ENCODE measurements at places on chromosomes 12 and 14.
A peak's percentile ranks its signal among the peaks of the same experiment; 100 is the strongest.

- no peak for DNase-seq
These were observed 12.6 kb downstream of the SETD3 start for GRCh38 chr14:99468081-99468480.

DNA sequence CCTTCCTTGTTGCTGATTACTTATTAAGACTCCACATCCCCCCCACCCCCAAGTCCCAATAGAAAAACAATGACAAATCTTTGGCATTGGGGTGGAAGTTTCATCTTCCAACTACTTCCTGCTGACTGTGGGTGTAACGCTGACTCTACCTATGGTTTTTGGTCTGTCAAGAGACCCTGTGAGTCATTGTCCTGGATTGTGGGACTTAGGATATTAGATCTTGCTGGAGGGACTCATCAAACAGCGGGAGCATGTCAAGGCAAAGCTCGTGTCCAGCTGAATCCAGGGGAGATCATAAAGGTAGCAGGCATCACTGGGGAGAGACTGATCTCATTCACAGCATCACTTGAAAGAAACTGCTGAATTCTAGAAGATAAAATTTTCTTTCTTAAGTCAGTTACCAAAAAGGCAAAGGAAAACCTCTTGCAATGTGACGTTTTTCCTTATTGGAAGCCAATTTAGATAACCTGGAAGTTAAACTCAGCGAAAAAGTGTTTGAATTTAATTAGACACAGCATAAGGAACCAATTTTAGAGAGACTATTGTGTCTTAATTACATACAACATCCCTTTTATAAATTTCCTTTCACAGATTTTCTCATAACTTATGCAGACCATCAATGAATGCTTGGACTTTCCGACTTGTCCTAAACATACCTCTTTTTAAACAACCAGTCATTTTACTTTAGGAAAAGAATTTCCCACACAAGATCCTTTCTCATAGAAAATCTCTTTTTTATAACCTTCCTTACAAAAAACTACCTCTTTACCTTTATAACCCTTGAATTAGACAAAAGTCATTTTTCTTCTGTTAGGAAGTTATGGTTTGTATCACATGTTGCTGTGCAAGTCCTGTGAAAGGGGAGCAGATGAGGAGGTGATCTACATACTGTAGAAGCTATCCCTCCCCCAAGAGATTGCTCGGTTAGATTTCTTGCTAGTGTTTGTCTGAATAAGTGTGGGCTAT is 94.6 kb upstream of the SCAF11 start:
- no peak for DNase-seq

GRCh38 chr12:132137483-132138125 is 6.5 kb downstream of the DDX51 start:
- no peak for DNase-seq

GRCh38 chr14:24051176-24051788 is 527 bp upstream of the CARMIL3 start:
- no peak for DNase-seq

GRCh38 chr12:4032924-4033615 is 159.9 kb upstream of the PARP11 start:
- no peak for DNase-seq

GRCh38 chr12:7806863-7807487 is 17.8 kb downstream of the NANOG start:
- peak; percentile 40 for DNase-seq

DNA sequence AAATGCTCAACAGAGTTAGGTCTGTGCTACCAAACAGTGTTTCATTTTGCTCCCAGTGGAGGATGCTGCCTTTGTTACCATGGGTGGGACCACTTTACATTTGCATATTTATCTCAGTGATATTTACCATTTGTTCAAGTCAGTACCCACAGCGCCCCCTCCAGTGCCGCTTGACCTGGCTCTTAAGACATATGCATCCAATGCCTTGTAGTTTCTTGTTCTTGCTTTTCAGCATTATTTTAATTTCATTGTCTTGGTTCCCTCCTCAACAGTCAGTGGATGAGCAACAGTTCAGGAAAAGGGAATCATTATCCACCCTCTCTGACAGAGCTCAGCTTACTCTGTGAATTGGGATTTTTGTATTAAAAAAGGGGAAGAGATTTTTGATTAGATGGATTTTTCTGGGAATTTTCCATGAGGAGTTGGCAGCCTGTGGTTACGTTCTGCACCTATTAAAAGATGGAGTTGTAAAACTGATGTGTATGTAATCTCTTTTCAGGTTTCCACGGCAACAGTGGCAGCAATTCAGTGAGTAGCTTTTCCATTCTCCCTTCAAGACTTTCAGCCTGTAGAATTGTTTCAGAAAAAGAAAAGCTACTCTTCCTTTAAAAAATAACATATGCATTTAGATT is 240.5 kb upstream of the DAAM1 start:
- DNase-seq = no peak

DNA sequence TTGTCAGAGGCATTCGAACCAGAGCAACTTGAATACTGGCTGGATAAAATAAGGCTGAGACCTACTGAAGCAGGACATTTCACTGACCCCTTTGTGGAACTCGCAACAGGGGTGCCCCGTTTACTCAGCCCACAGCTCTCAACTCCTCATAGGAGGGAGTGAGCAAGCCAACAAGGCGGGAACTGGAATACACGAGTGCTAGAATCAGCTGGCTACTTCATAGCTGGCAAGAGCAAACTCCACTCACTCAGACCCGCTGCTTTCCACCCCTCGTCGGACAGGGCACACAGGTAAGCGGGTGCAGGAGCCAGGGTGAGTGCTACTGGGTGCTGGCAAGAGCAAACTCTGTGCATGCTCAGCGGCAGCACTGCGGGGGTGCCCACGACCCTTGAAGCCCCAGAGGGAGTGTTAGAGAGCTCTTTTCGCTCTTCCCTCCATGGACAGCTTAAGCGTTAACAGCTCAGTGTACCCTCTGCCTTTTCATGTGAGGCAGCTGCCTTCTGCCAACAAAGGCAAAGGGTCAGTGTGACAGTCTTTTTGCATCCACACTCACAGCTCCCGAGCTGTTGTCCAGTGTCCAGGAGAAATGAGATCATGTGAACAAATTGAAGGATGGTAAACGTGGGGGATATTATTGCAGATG is 15.7 kb downstream of the CAPZA3 start:
- no peak for DNase-seq

DNA sequence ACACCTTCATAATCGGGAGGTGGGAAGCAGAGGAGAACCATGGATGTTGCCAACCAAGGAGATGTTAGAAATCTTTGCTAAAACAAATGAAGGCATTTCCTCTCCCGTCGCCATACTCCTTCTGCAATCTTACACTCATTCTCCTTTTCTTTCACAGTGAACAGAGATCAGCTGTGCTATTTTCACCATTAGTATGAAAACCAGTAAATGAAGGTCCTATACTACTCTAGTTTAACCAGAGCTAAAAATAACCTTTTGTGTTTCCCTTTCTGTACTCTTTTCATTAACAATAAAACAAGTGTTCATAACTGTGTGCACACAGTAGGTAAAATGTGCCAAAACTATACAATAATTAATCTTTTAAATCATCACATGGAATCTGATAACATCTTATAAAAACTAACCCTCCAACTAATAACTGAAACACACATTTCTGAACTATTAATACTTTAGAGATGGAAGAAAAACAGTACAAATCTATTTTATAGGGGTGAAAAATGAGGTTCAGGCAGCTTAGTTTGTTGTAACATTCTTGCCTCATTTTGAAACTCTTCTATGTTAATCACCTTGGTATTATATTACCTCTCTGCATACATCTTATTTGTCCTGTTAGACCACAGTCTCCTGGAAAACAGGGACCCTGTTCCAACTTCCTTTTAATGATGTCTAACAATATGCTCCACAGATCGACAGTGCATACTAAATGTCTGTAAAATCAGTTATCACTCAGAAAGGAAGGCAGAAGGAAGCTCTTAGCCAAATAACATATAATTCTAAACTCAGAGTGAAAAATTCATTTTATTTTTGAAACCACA is 69.5 kb downstream of the SPPL3 start:
- no peak for DNase-seq

- DNase-seq = no peak
These were observed 1.8 kb downstream of the SLC8A3 start for GRCh38 chr14:70186900-70187451.

- DNase-seq = no peak
These were observed 95.7 kb downstream of the RFLNA start for GRCh38 chr12:124390442-124391097.

- no peak for DNase-seq
These were observed 24.7 kb downstream of the SERPINA3 start for GRCh38 chr14:94636744-94637412.

GRCh38 chr12:77549383-77550128 is 281.1 kb upstream of the NAV3 start:
- no peak for DNase-seq

- no peak for DNase-seq
These were observed 928 bp downstream of the TBX3 start for GRCh38 chr12:114682785-114683708.

GRCh38 chr14:33348510-33348909 is 409.8 kb downstream of the NPAS3 start:
- no peak for DNase-seq

- DNase-seq = no peak
These were observed 31.7 kb upstream of the TUBA1C start for GRCh38 chr12:49232940-49233841.

- no peak for DNase-seq
These were observed 4.6 kb downstream of the MYF5 start for GRCh38 chr12:80721326-80721725.

- DNase-seq = no peak
These were observed 79.9 kb downstream of the WASHC3 start for GRCh38 chr12:101981868-101982267.

DNA sequence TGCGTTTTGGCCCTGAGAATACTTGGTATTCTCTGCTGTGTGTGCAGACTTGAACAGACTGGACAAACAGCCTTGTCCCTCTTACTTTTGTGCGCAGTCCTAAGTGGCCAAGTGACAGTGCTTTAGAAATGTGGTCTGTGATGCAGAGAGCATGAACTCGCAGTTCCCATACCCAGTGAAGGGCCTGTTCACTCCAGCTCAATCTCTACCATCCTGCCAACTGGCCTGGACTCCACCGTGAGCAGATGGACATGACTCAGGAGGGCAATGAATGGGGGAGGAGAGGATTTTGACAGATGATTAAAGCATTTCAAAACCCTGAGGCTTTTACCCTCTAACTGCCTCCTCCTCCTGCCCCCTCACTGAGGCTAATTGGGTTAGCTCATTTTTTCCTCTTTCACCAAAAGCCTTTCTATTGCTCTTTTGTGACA is 62.5 kb upstream of the PYGL start:
- DNase-seq = no peak

Measured in stimulated activated CD4-positive, alpha-beta T cell treated with anti-CD3 and anti-CD28 coated beads, Interleukin-1b, Interleukin-23, amount 100 ng/mL, for 1 hour (primary cell).